ENCODE measurements at places on chromosomes 2 and 18.
A peak's percentile ranks its signal among the peaks of the same experiment; 100 is the strongest.

DNA sequence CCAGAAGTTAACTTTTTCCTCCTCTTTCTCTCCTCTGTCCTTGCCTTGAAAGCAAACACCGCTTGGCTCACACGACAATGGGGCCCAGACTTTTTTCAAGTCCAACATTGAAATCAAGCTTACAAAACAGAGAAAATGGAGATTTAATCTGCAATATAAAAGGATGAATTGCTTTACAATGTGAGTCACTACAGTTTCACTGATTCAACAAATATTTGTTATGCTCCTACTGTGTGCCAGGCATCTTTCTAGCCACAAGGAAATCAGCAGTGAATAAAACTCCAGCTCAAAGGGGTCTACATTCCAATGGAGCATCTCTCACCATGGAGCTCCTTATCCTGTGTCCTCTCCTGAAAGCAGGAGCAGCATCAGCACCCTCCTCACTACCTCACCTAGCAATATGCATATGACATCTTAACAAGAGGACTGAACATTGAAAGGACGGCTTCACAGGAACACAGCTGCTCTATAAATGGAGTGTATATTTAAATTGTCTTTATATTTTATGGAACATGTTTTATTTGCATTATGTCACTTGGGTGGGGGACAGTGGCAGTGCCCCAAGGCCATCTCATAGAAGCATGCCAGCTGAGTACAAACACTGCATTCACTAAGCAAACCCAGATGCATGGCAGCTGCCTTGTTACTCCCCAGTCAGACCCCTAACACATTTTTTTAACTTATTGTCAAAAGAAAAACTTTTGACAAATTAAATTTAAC is 39.5 kb downstream of the PKDCC start:
- no peak for DNase-seq

DNA sequence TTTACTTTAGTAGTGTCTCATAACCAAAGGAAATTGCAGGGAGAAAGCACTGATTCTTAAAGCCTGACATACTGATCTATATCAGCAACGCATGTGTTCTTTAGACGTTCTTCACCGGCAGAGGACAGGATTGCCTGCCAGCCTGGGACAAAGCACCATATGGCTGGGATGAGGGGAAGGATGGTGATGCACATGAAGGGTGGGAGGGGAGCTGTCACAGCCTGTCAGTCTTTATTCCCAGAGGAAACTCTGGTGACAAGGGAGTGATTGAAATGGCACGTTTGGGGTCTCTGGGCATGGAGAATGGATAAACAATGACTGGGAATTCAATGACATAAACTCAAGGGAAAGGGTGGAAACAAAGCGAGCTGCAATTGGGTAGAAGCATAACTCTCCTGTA is 808.1 kb downstream of the DCC start:
- DNase-seq = no peak

DNA sequence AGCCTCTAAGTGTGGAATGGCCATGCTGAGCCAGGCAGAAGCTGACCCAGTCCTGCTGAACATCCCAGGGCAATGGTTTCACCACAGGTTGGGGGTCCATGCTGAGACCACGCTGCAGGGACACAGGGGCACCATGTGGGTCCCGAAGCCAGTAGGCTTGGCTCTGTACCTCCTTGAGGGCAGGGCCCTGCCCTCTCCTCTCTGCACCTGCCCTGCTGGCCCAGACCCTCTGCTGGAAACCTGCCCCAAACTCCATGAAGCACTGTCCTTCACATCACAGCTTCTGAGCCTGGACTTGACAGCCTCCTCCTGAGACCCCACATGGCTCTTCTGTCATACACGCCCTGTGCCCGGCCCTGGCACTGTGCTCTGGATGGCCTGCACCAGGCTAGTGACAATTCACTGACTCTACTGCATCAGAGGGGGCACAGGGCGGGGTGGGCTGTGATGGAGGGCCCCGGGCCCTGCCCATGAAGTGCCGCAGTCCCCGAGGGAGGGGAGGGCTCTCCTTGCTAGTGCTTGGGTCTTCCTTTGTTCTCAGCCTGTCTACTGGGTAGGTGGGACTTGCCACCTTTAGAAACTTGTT is 24.7 kb downstream of the HS6ST1 start:
- no peak for DNase-seq

- DNase-seq = no peak
Observed at GRCh38 chr2:18824325-18824790, 235.0 kb upstream of the NT5C1B start.

- no peak for DNase-seq
Observed at GRCh38 chr18:62838475-62839098, 123.2 kb downstream of the PHLPP1 start.

GRCh38 chr18:69172046-69172445 is 228.6 kb upstream of the DOK6 start:
- DNase-seq = no peak

- DNase-seq = no peak
Observed at GRCh38 chr2:206457188-206457634, 13.9 kb downstream of the ADAM23 start.

- DNase-seq = no peak
Observed at GRCh38 chr2:20499387-20499786, 52.5 kb downstream of the RHOB start.

- no peak for DNase-seq
Observed at GRCh38 chr2:166700079-166700478, 188.2 kb upstream of the XIRP2 start.

- DNase-seq = no peak
Observed at GRCh38 chr18:49890041-49890440, 76.7 kb upstream of the ACAA2 start.

DNA sequence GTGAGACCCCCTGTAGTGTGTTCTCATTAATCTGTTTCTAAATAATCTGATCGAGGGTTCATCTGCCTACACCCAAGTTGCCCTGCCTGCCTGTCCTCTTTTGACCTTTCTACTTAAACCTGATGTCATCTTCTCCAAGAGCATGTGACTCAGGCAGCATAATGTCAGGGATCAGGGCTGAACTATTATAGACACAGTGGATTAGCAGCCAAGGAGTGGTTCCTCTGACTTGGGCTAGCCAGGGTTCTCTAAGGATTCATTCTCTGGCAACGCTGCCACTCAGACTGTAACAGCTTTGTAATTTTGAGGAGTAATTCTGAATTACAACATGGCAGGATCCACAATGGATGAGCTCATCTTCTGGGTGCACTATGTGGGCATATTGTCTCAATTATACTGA is 124.0 kb downstream of the MDH1 start:
- DNase-seq = no peak

- peak; percentile 65 for DNase-seq
Observed at GRCh38 chr2:62038975-62039771, 133.7 kb downstream of the COMMD1 start.

- no peak for DNase-seq
Observed at GRCh38 chr2:241240320-241241004, 52.0 kb downstream of the ANO7 start.

GRCh38 chr18:78589916-78590437 is 389.6 kb upstream of the SALL3 start:
- DNase-seq = no peak

GRCh38 chr2:177207101-177207500 is 5.5 kb upstream of the HNRNPA3 start:
- DNase-seq = no peak

DNA sequence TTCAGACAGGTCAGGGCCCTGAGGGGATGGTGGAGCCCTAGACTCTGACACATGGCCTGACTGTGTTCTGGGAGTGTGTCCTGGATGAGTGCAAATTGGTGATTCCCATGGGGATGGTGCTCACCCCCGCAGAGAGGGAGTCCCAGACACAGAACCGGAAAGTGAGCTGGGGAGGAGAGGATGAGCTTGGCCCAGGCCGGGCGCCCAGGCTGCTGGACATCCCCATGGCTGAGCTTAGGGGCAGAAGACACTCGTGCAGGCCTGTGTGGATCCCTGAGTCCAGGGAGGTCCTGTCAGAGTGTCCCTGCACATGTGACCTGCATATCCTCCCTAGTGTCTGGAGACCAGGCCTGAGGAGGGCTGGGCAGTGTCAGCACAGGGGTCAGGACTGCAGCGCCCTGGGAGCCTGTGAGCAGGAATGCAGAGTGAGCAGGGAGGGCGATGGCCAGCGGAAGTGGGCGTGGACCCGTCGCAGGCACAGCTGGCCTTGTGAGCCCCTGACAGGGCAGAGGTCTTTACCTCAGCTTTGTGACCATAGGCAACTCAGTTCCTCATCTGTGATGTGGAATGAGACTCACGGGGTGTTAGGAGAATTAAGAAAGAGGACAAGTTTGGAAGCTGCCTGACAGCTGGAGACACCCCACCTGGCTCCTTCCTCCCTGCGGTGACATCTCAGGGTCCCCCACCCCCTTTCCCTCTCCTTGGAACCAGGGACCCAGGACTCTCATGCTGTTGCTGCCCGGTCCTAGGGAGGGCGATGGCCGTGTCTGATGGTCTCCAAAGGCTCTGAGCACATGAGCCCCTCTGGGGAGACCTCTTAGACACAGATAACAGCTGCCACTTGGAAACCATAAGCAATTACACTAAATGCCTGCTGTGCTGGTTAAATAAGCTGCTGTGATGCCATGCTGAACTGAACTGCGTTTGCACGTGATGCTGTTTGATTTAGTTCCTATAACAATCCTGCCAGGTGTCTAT is 62.6 kb upstream of the HS6ST1 start:
- no peak for DNase-seq

All from KG1 (cell line).